Activated CD4-positive, alpha-beta T cell treated with anti-CD3 and anti-CD28 coated beads for 24 hours (primary cell): ENCODE measurements at places on chromosomes 6 and 20.

- DNase-seq: no peak
Measured at GRCh38 chr6:166567813-166568212, 18.7 kb downstream of the RAMACL start.

- no peak for DNase-seq
Measured at GRCh38 chr6:130754786-130755367, 72.3 kb upstream of the SMLR1 start.

GRCh38 chr6:42163981-42164380 is 9.2 kb upstream of the GUCA1A start:
- DNase-seq: no peak

GRCh38 chr20:1950836-1951235 is 43.0 kb downstream of the PDYN start:
- no peak for DNase-seq

- DNase-seq: no peak
Measured at GRCh38 chr6:19050765-19051164, 663.6 kb downstream of the RNF144B start.

DNA sequence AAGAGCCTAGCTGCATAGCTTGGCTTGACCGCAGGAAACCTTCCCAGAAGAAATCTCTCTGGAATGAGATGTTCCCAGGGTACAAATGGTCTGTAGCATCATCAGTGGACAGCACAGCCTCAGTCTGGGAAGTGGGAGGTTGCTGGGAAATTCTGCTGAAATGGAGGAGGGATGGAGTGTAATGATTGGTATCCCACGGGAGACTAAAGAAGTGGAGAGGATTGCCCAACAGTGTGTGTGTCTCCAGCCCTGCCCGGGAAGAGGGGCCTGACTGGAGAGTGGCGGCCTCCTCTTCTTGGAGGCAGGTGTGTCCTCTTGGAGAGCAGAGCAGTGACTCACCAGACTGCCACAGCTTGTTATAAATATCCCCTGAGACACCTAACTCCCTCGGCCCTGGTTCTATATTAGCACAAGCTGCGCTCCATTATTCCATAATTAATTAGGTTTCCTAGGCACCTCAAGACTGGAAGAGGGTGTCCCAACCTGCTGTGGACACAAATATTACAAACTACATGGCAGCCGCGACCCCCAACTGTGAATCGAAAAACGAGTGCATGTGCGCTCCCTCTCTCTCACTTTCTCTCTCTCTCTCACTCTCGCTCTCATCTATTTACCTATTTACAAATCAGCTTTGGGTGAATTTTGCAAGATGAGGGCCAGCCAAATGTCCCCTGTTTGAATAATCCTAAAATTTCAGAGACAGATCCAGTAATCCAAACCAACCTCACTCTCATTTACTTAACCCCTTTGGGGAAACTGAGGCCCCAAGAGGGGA is 68.8 kb downstream of the FGD2 start:
- no peak for DNase-seq

GRCh38 chr20:20695250-20695816 is 17.1 kb downstream of the RALGAPA2 start:
- DNase-seq: no peak
